ENCODE measurements at places on chromosomes 7 and 10.
A peak's percentile ranks its signal among the peaks of the same experiment; 100 is the strongest.

DNA sequence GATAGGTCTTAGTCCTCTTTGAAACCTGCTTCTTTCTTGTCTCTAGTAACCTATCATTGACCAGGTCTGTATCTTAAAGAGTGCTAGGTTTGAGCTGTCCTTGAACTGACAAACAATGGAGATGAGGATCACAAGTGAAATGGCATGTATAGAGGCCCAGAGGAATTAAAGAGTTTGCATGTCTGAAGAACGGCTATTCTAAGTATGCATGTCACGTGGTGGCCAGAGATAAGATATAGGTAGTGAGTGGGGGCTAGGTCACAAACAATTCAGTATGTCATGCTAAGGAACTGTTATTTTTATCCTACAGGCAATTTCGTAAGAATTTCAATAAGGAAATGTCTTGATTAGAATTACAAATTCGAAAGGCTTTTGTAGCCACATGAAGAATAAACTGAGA, 95.3 kb downstream of the SUGCT start:
- DNase-seq = no peak

GRCh38 chr7:66810716-66811115, 70.2 kb downstream of the RABGEF1 start:
- no peak for DNase-seq

DNA sequence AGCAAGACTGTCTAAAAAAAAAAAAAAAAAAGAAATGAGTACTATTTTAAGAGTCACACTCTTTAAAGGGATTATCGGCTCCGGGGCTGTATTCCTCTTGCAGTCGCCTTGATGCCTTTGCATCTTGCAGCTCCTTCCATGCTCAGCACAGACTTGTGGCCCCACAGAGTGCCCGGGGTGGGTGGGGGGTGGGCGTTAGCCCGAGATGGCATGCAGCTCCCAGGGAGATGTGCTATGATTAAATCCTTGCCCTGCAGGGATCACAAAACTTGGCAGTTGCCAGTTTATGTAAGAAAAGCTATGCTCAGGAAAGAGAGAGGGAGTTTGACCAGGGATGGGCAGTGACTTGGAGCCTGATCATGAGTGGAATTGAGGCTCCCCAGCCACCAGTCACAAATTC, 81.9 kb downstream of the CCDC3 start:
- DNase-seq = no peak

GRCh38 chr7:96097835-96098234, 224.1 kb downstream of the SLC25A13 start:
- no peak for DNase-seq

DNA sequence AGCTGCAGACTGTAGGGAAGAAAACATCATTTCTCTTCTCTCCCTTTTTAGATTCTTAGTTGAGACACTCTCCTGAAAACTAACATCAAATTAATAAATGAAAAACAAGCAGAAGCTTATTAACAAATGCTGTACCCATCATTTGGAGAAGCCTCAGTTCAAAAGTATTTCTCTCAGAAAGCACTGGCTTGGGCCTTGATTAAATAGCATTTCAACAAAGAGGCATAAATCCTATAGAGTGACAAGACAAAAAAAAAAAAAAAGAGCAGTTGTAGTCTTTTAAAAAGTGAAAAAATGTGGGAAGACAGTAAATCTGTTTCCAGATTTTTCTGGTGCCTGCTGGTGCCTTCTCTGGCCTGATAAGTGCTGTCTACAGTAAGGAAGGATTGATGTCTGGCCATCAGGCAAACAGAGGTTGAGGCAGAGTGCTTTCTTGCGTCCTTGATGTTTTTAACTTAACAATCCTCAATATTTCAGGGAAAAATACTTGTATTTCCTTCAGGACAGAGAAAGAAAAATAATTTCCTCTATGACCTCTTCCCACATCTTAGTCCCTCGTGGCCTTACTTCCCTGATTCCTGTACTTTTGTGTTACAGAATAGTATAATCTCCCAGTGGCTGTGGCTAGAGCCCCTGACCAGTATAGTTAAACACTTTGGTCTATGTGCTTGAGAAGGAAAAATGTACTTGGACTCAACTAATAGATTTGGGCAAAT, 300.5 kb downstream of the HGF start:
- no peak for DNase-seq

DNA sequence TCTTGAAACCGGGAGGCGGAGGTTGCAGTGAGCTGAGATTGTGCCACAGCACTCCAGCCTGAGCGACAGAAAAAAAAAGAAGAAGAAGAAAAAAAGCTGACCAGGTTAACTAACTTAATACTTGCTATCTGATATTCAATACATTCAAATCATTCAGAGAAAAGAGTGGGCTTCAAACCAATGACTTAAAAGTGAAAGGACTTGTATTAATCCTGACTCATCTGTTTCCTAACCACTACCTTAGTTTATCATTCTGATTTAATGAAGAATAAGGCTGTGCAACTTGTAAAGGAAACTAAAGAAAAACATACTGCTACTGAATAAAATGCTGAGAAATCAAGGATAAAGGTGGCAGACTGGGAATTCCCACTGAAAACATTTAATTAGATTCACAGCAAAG, 128.4 kb downstream of the NRBF2 start:
- no peak for DNase-seq

DNA sequence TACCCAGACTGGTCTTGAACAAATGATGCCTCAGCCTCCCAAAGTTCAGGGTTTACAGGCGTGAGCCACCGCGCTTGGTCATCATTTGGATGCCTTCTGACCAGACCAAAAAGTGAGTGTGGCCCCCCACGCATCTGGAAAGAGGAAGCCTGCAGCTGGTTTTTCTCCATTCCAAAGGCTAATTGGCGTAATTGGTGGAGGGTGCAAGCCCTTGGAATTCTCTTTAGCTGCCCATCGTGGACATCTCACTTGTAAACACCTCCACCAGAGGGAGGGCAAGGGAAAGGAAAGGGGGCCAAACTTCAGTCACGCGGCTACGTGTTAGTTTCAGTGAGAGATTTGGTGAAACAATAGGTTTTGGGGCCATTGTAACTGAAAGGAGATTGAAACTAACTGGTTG, 4.1 kb upstream of the ARHGAP21 start:
- DNase-seq = no peak

DNA sequence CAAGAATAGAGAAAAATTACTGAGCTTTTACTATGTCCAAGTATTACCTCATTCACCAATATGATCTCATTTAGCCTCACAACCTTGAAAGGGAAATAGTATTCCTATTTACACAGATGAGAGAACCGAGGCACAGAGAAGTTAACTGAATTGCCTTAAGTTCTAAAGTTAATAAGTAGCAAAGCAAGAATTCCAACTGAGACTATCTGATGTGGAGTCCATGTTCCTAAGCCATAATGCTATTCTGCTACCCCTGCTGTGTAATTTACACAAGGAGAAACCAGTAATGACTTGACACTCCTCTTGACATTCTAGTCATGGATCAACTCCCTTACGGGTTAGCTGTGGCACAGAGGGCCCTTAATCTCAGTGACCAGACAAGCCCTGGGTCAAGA, 60.7 kb downstream of the ABCB4 start:
- no peak for DNase-seq

GRCh38 chr7:91228927-91229558, 35.2 kb upstream of the FZD1 start:
- no peak for DNase-seq

DNA sequence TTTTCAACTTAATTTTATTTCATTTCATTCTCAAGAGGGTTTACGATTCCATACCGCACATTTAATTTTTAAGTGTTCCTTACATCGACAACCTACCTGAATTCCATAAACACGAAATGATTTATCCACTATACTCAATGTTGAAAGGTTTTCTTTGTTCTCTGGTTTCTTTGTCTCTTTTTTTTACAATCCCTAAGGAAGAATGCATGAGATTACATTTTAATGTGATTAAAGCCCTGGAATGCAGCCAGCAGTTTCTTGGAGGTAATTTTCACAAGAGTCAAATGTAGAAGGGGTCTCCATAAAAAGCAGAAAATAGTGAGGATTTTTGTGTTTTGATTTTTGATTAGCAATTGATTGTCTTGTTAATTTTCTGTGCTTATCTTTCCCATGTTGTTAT, 59.2 kb upstream of the ADCY1 start:
- DNase-seq = no peak

GRCh38 chr10:3010816-3011460, 56.4 kb upstream of the PFKP start:
- no peak for DNase-seq

- DNase-seq = no peak
These were observed 186.5 kb upstream of the TMEM72 start for GRCh38 chr10:44724415-44725174.

- peak; percentile 76 for DNase-seq
These were observed 1.4 kb upstream of the OSBPL3 start for GRCh38 chr7:24981171-24981951.

DNA sequence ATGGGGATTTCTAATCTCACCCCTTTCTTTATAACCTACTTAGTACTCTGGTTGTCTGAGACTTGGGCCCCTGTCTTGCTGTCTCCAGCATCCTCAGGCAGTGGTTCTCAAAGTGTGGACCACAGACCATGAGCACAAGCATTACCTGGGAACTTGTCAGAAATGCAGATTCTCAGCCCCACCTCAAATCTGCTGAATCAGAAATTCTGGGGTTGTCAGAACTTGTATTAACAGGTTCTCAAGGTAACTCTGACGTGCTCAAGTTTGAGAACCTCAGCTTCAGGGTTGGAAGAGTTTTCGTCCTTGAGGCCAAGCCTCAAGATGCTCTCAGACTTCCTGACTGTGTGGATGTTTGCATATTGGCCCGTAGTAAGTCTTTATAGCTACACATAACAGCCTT, 97.4 kb downstream of the REEP3 start:
- no peak for DNase-seq

GRCh38 chr7:10463701-10464100, 510.0 kb upstream of the PHF14 start:
- no peak for DNase-seq

DNA sequence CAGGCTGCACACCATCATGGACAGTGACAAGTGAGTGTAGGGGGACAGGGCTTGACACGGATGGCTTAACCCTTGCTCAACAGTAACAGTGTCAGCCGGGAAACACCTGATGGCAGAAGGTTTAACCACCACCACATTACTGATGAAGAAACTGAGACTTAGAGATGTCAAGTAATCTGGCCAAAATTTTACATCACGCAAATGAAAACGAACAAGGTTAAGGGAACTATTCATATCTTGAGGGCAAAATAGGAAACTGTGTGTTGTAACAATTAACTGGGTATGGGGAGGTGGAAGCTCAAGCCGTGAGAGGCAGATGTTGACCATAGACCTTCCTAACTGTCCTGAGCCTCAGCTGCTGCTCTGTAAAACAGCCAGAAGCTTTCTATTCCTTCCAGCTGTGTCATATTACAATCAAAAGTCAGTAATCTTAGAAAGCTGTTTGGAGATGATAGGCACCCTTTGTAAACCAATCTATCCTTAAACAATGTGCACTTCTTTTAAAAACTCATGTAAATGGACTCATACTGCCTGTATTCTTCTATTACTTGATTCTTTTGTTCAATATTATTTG, 68.4 kb downstream of the ABCC2 start:
- no peak for DNase-seq

DNA sequence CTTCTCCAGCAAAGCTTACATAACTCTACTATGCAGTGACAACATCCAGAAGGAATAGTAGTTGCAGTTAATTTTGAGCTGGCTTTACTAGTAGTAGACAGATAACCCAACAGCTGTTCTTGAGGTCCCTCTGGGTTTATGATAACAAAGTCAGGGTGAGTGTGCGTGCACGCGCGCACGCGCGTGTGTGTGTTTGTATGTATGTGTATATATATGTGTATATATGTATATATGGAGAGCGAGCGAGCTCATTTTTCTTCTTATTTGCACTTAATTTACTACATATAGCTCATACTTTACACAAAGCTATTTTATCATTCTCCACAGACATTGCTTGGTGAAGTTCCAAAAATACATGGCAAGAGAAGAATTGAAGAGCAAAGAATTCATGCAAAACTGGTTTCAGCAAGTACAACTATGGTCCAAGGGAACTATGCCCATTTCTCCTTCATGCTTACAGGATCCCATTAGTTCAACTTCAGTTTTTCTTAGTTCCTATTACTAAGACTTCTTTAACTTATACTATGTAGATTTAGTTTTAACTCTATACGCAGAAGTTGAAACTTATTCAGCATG, 105.9 kb upstream of the TMEM168 start:
- DNase-seq = no peak

DNA sequence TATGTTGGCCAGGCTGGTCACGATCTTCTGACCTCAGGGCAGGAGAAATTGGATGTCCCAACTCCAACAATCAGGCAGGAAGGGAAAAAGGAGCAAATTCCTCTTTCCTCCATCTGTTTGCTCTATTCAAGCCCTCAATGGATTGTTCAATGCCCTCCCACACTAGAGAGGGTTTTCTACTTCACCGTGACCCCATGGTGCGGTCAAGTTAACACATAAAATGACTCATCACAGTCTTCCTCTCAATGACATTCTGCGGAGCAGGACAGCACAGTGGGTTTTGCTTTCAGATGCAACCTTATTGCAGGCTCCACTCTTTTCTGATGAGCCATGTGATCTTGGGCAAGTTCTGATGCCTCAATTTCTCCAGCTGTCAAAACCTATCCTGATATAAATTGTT, 364.9 kb downstream of the ANKRD30A start:
- no peak for DNase-seq

GRCh38 chr10:29265210-29265768, 23.6 kb upstream of the LYZL1 start:
- no peak for DNase-seq

DNA sequence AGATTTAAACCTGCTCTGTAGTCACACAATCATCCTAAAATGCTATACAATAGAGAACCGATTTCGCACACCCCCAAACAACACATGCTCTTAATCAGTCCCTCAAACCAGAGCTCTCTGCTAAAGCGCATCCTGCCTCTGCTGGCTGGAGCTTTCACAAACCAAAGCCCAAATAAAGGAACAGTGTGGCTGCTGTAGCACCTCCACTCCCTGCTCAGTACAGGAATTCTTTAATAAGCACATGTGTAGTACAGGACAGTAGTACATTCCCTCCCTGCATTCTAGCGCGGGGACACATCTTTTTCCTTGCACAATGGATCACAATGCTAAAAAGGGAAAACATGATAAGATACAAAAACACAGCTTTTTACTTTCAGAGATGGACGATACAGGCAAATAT, 684.6 kb downstream of the MAGI2 start:
- no peak for DNase-seq

GRCh38 chr7:132116369-132116768, 459.9 kb downstream of the PLXNA4 start:
- no peak for DNase-seq

- DNase-seq = no peak
These were observed 29.9 kb downstream of the DCLRE1C start for GRCh38 chr10:14924013-14924412.

- DNase-seq = peak; percentile 2
These were observed 13.0 kb downstream of the ANTXRL start for GRCh38 chr10:46299536-46300369.

DNA sequence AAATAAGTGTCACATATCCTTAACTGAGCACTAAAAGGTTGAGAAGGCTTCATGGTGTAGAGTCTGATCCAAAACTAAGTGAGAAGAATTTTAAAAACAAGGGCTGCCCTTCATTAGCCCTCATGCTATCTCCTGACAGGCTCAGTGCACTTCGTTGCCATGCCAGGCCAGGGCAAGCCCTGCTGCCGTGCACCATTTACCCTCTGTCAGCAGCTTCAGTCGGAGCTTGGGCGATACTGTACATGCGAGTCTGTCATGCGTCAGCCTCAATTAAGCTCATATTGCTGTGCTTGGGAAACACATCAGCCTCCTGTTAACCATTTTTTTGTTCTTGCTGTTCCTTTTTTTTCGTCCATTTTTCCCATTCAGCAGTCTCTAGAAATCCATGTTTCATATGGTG, 166.6 kb downstream of the VTI1A start:
- DNase-seq = no peak

All from activated naive CD4-positive, alpha-beta T cell treated with Interleukin-2 at 50 U/mL for 16 hours (primary cell).